ENCODE measurements at places on chromosomes 1 and 21.

DNA sequence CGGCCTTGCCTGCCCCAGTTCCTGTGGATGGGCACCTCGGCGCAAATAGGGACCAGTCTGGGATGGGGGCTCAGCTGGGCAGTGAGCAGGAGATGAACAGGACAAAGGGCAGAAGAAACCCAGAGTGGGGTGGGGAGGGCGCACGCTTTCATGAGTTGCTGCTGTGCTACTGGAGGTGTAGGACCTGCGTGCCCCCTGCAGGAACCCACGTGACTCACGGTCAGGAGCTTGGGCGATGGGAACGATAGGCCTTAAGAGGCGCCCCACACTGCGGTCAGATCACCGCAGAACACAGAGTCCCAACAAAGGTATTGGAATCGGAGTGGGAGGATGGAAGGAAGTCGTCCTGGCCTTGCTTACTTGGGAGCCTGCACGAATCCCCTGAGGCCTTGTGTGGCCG, 17.2 kb downstream of the PRDM15 start:
- DNase-seq: no peak

DNA sequence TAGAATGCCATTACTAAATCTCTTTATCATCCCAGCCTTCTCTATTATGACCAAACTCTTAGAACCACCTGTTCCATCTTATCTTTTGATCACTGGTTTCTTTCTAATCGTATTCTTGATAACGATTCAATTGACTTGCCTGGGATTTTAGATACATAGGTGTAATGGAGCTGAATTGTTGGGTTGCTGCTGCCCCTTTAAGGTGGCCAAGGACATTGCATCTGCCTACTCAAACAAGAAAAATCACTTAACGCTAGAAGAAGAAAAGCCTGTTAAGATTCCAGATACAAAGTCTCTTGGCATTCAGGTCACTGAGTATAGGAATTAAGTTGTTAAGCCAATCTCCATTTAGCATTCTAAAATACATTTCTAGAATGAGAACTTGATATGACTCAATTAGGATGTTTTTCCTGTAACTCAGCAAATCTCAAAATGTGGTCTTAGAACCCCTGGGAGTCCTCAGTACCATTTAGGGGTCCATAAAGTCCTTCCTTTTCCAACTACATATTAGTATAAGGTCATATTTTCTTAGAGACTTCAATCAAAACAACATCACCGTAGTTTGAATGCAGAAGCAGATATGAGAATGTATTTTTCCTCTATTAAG, 12.4 kb downstream of the NEXN start:
- no peak for DNase-seq

- no peak for DNase-seq
These were observed 57.6 kb downstream of the CD34 start for GRCh38 chr1:207853372-207853757.

GRCh38 chr1:10764296-10764798, 32.1 kb downstream of the CASZ1 start:
- no peak for DNase-seq

DNA sequence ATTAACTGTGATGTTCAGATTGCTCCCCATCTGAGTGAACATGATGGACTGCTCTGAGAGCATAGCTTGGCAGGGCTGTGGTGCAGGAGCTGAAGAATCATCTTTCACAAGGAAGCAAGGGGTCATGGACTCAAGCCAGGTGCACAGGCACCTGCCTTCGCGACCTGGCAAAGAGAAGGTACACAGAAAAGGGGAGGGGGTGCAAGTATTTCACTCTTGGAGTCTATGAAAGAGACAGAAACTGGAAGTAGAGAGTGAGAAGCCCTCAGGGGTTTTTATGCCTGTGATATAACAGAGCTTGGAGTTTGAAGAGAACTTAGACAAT, 232.6 kb upstream of the PLXNA2 start:
- no peak for DNase-seq

- no peak for DNase-seq
These were observed 91.0 kb upstream of the MAP1LC3C start for GRCh38 chr1:242089911-242090310.

GRCh38 chr1:239457491-239458143, 71.2 kb downstream of the CHRM3 start:
- DNase-seq: no peak
